KBM-7 (cell line): ENCODE measurements at places on chromosomes 5 and 9.

DNA sequence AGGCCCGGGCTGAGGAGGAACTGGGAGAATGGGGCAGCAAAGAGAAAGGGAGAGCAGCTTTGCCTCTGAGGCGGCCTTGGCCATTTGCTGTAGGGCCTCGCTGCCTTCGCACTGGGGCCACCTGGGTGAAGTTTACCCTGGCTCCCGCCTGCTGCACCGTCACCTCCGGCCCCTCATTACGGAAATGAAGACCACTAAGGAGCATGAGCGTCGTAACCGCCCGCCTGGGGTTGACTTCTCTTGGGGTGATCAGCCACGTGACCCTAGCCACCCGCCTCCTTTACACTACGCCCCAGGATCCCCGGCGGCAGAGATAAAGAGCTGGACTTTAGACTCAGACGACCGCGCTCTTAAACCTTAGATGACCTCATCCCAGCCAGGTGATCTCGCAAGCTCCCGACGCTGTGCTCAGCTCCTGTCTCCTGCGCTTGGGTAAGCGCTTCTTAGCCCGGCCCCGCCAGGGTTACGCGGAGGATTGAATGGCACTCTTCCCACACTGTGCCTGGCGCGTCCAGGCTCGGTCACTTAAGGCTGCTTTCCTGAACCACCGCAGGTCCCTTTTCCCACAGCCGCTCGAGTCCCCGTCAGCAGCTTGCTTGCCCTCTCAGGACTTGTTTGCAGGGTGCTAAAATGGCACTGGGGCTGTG is 107.9 kb upstream of the LARP1 start:
- DNase-seq: no peak

- no peak for DNase-seq
Measured at GRCh38 chr5:170937914-170938313, 76.1 kb downstream of the RANBP17 start.

DNA sequence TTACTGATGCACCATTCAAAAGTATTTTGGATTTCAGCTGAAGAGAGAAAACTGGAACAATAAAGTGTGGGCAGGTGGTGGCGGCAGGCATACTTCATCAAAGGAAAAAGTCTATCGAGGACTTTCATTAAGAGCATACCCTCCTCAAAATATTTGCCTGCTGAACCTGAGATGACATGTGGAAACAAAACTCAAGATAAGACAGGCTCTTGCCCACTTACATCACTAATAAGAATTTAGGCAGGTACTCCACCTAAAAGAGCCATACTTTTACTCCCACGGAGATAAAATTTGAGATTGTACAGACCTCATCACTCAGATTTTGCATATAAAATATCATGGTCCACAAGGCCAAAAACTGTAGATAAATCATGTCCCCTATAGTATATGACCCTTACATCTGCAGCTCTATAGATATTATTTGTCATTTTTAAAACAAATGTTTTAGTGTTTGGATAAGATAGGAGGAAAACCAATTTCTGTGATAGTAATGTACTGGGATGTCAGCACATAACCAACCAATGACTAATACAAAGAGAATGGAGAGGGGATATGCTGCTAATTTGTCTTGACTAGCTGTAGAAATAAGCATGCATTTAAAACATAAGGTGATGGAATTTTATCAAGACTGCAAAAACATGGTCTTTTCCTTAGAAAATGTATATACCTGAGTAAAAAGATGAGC is 730.6 kb upstream of the ZNF608 start:
- DNase-seq: no peak

DNA sequence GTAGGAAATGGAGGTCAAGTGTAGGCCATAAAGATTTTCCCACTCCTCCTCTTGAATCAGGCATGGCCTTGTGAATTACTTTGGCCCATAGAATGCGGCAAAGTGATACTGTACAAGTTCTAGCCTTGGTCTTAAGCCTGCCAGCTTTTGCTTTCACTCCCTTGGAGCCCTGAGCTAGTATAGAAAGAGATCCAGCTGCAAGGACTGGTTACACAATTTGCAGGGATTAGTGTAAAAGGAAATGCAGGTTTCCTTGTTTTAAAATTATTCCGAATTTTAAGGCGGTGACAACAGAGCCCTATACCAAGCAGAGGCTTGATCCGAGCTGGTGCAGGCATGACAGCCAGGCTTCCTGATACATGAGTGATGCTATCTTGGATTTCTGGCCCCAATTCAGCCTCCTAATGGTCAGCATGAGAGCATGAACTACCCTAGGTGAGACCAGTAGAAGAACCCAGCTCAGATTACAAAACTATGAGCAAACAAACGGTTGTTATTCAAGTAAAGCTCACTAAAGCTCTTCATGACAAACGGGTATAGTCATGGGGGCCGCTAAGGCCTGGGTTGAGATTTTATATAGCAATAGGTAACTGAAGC is 257.9 kb downstream of the DOCK8 start:
- DNase-seq: no peak
